ENCODE measurements at places on chromosomes 1 and 21.

DNA sequence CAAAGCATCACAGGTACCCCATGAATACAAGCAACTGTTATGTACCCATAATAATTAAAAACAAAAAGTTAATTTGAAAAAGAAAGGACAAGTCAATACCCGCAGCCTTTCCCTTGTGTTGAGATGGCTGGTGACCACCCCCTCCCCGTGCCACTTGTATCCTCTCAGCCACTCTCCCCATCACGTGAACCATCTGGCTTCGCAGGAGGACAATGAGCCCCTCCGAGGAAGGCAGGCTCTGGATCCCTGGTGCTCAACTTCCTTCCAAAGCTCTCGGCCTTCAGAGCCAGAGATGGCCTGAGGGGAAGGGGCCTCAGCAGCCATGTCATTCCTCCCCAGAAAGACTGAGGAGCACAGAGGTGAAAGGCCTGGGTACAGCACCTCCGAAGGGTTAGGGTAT lies 120.4 kb upstream of the RAB4A start:
- DNase-seq: no peak

DNA sequence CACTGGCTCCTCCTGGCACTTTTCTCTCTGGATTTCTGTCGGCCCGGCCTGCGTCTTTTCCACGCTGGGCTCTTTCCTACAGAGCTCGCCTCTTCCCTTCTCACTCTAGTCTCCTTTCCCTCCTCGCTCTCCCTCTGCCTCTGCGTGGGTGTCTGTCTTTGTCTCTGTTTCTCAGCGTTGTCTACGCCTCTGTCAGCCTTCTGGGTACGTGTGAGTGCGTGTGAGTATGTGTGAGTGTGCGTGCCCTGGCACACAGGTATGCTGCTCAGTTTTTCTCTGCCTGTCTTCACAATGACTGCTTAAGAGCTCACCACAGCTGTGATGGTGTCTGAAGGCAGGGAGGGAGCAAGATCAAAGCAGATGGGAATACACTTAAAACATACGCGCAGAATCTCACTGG lies 77.7 kb downstream of the KIRREL1 start:
- DNase-seq: no peak

DNA sequence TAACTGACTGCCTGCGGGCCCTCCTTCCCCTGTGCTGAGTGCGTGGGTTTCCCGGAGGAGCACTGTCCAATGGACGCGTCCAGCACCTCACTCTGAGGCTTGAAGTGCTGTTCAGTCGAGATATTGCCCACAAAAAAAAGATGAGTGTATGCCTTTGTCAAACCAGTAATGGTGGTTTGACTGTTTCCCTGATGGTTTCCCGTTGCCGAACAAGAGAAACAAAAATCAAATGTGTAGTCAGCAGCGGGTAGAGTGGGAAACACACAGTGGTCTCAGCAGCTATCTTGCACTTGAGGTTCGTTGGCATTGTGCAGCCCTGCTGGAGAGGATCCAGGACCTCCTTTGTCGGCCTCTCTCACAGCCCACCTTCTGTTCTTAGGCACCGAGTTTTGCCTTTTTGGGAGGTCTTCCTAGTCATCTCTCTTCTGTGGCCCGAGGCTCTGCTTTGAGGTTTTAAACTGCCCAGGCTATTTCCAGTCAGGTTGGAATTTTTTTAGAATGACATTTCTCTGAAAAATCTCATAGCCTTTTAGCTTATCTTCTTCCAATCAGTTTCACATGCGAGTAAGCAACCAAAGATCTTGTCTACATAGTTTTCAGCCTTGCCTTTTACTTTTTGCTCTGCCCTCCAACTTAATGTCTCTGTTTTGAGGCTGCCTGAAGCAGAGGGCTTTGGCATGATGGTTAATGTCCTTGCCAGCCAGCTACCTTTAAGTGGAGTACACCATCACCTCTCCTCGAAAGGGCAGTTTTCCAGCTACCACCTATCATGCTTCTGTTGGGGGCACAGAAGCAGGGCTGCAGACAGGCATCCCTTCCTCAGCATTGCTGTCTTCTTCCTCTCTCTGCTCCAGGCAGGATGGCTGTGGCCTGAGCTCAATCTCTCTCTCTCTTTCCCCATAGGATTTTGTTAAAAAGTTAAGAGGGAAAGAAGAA lies 132.3 kb downstream of the URB2 start:
- DNase-seq: no peak

DNA sequence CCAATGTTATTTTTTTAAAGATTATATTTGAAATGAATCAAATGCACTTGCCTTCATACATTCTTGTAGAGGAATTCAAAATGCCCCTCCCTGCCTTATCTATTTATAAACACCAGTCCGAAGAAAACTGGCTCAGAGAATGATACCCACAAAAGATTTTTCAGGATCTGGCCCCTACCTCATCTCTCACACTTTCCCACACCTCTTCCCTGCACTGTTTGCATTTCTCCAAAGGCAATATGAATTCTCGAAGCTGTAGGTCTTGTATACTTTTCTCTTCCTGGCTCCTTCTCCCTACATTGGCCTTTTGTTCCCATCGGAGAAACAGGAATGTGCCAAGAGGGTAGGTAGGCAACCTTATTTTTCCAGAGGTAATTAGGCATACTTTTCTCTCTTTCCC lies 12.0 kb upstream of the CCDC190 start:
- DNase-seq: no peak

GRCh38 chr1:41368801-41369200 lies 7.6 kb downstream of the FOXO6 start:
- no peak for DNase-seq

- no peak for DNase-seq
Measured at GRCh38 chr1:227002531-227003049, 62.5 kb downstream of the COQ8A start.

- DNase-seq: no peak
Measured at GRCh38 chr1:162676750-162677149, 44.5 kb downstream of the DDR2 start.

DNA sequence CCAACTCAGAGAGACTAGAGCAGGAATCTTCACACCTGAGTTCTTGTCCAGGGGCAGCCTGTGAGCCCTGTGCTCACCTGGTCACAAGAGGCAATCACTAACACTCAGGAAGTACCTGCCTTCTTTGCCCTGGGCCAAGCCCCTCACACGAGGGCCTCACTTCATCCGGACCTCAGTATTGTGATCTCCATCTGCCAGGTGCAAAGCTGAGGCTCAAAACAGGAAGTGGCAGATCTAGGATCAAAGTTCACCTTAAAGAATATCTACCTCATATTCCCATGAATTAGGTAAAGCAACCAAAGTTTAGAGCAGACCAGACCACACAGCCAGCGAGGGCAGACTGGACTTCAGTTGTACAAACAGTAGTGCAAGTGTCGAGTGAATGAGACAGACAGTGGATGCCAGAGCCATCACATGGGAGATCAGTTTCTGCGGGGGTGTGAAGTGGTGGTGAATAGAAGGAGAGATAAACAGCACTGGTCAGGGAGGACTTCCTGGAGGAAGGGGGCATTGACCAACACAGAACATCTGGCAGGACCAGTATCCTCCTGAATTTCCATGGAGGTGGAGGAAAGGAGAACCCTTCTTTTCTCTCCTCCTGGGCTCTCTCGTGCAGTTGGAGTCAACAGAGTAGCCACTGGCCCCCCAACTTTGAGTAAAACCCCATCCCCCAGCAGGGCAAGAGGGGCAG lies 116.6 kb upstream of the ZBTB40 start:
- no peak for DNase-seq

DNA sequence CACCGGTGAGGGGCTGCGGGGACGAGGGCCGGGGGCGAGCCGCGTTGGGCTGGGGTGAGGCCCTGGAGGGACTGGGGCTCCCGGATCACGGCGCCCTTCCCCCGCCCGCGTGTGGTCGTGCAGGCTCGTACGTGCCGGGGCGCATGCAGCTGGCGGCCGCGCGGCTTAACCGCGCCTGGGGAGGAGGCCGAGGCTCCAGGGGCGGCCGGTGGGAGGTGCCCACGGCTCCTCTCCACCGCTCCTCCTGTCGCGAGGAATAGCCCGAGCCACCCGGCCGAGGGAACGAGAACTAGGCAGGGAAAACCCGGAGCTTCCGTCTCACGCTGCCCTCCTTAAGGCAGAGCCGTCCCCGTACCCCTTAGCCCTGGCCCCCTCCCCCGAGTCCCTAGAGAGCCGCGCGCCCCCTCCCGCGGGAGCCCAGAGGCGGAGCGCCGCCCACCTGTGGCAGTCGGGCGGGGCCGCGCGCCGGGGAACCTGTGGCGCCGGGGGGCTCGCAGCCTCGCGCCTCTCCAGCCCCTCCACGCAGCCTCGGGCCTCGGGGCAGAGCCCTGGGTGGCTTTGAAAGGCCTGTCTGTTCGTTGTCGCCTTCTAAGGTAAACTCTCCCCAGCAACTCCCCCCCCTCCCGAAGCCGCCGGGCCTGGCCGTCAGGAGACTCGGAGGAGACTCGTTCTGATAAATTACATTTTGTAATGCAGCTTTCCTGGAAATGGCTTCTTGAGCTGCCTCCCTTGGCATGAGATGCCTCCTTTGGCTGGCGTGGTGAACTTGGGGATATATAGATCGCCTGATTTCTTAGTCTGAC lies 746 bp downstream of the AK4 start:
- DNase-seq: peak; percentile 57

DNA sequence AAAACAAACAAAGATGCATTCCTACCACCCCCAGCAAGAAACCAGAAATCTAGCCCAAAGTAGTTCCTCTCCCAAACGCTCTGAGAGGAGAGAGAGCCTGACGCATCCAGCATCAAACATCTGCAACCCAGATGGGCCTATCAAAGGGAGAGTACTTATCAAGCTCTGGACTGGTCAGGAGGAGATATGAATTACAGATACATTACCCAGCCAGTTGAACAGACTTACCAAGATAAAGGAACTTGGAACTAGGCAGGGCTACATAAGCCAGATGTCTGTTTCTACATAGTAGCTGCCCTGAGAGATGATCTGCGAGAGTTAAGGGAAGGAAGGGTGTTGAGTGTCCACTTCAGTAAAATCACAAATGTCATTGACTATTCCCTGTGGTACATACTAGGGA lies 138.4 kb downstream of the PAPPA2 start:
- DNase-seq: no peak

DNA sequence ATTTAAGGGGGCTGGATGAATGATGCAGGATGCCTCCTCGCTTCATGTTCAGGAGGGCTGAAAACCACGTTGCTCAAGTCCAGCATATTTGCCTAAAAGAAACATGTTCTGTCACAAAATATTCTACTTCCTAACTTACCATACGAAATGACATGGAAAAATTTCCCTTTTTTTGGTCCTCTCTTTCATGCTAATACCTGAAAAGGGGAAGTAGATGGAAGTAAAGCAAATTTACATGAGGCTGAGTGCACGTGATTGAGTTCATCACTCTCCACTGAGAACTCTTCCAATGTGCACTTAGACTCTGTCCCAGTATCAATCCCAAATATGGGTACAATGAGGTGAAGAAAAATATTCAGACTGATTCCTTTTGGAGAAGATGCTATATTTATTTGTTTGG lies 23.0 kb downstream of the XCL2 start:
- no peak for DNase-seq

GRCh38 chr1:158998781-158999161 lies 10.9 kb upstream of the IFI16 start:
- peak; percentile 68 for DNase-seq

- no peak for DNase-seq
Measured at GRCh38 chr1:204471687-204472086, 22.9 kb downstream of the PIK3C2B start.

GRCh38 chr1:24304763-24305162 lies 14.4 kb upstream of the GRHL3 start:
- DNase-seq: no peak

DNA sequence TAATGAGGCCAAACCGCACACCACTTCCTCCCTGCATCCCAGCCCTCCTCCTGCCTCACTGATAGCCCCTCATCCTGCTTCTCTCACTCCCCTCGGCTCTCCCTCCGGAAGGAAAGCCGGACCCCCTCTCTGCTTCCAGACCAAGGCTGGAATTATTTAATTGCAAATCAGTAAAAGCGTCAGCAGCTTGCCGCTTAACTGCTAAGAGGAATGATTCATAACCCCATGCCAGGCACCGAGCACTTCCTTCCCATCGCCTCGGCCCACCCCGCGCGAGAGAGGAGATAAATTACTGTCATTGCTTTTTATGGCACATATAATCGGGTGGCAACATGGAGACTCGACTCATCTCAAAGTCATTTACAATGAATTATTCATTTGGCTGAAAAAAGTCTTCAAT lies 77.3 kb downstream of the UBIAD1 start:
- no peak for DNase-seq

DNA sequence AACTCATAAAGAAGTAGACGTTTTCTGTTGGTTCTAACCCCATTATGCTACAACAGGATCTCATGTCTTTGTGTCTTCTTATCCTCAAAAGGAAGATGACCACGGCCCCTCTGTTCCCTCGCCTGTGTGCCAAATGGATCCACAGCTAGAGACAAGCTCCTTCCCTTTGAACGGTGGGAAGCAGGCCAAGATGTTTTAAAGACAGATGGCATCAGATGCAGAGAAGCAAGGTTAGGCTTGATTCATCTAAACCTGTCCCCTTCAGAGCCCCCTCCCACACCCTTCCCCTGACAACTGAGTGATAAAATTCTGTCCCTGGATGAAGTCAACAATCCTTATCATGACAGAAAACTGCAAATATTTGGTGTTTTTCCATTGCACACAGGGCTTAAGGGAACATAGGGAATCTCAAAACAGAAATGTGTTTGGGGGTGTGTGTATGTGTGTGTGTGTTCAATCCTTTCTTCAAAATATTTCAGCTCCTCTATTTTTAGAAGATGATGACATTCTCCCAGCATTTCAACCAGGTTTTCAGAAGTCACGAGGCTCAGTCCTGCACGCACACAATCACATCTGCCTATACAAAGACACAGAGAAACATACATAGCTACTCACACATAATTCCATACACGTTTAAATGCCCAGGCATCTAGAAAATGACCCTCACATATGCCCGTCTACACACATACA lies 27.8 kb upstream of the FMOD start:
- DNase-seq: no peak

DNA sequence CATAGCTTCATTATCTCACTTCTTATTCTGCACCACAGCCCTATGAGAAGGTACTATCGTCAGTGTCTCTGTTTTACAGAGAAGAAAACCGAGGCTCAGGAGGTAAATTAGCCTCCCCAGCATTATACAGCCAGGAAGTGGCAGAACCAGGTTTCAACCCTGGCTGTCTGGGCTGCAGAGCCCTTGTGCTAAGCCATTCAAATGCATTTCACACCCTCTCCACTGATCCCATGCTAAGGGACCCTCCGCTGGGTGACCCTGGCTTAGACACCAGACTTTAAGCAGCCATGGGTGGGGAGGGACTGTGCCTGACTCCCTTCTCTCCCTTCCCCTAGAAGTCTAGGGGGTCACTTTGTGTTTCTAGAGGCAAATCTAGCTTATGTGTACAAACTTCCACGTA lies 87.5 kb downstream of the RRAGC start:
- DNase-seq: no peak

Measured in RKO (cell line).